Inflammatory macrophage treated with lipopolysaccharide for 1 hour (primary cell): ENCODE measurements at places on chromosomes 16 and 17.

- DNase-seq = peak; percentile 71
Observed at GRCh38 chr17:20307326-20307910, 159.9 kb downstream of the LGALS9B start.

GRCh38 chr17:80768936-80769335 is 222.7 kb upstream of the CHMP6 start:
- DNase-seq = no peak

- DNase-seq = peak; percentile 59
Observed at GRCh38 chr16:67672739-67673662, 6.4 kb downstream of the C16orf86 start.

DNA sequence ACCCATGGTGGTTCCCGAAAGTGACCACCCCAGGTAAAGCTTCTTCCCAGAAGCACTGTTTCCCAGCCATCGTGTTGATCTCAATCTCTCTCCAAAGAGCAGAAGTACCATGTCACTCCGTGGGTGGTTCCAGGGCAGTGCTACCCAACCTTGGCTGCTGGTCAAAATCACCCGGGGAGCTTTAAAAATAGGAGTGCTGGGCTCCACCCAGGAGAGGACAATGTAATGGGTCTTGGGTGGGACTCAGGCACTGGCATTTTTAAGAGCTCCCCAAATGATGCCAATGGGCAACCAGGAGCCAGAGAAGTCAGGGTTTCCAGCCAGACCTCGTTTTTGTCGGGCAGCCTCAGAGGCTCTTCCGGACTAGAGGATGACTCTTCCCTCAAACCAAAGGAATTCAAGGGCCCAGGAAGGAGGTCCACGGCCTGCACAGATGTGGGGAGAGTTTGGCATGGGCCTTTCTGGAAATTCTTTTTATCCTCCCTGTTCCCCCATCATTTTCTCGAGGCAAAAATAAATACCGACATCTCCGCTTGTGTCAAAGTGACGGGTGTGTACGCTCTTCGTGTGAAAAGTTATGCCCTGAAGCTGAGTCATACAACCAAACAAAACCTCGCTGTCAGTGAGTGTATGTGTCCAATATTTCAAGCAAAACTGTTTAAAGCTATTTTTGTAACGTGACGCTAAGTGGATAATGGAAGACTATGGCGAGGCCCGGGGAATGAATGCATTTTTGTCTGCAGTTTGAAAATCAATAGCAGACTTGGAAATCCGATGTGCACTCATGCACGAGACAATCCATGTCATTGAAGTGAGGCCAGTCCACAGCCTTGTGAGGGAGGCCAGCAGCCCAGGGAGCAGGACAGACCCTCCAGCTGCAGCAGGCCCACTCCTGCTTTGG is 364.1 kb downstream of the FOXL1 start:
- DNase-seq = no peak

DNA sequence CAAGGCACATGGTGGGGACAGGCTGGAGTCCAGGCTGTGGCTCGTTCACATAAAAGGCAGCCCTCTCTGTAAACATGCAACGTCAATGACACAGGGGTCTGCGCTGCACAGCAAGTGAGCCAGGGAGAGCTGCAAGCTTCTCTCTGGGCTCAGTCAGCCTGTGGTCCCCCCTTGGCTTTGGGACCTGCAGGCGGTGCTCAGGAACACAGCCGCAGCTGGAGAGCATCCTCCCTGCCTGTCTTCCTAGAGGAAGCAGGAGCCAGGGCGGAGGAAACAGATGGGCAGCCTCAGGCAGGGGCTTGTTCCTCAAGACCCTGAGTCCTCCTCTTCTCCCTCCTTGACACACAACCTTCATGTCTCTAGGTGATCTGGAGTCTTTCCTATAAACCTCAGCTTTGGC is 228.0 kb downstream of the C16orf78 start:
- no peak for DNase-seq

GRCh38 chr17:43820759-43821158 is 12.2 kb downstream of the MPP3 start:
- no peak for DNase-seq

DNA sequence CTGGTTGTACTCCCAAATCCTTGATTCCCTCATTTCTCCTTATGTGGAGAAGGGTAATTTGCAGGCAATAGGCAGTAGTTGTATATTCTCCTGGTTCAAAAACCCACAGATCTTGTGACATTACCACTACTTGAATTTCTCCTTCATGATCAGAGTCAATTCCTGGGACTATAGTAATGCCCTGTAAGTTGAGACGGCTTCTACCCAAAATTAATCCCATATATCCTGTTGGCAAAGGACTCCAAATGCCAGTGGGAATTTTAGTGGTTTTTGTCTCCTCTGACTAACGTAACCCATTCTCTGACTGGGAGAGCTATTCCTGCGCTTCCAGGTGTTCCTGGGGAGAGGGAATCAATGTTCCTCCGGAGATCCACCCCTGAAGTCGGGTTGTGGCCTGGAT is 11.6 kb upstream of the ZNF689 start:
- DNase-seq = no peak

GRCh38 chr17:72613396-72613795 is 479.1 kb downstream of the SLC39A11 start:
- DNase-seq = no peak

DNA sequence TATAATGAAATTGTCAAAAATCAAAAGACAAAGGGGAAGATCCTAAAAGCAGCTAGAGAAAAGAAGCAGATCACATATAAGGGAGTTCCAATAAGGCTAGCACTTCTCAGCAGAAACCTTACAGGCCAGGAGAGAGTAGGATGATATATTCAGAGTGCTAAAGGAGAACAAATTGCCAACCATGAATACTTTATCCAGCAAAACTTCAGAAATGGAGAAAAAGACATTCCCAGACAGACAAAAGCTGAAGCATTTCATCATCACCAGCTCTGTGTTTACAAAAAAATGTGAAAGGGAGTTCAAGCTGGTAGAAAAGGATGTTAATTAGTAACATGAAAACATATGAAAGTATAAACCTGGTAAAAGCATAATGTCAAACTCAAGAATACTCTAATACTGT is 37.4 kb downstream of the CDR2 start:
- DNase-seq = no peak
